ENCODE measurements at places on chromosomes 2 and 18. TPM values are rescaled to one million over a fixed set of nuclear protein-coding genes. Genes with fewer than 3 reads are reported as not detected.

Gene SPC25
- 10.1 TPM for polyA plus RNA-seq

Gene PRKRA
- polyA plus RNA-seq: 31.0 TPM

Gene CYP27A1
- 30.3 TPM for polyA plus RNA-seq

Gene ALPP
- not detected for polyA plus RNA-seq

Gene ZNF892
- polyA plus RNA-seq: 0.64 TPM

Gene COX5B
- polyA plus RNA-seq: 329 TPM

Gene NT5DC4
- polyA plus RNA-seq: not detected

Gene GPR39
- polyA plus RNA-seq: 0.03 TPM

Gene ANKRD30B
- not detected for polyA plus RNA-seq

Gene NOSTRIN
- not detected for polyA plus RNA-seq

GRCh38 chr2:150812066-150812465 lies 324.6 kb upstream of the RND3 start:
- DNase-seq: no peak

GRCh38 chr2:42385225-42385624 lies 24.2 kb upstream of the COX7A2L start:
- no peak for DNase-seq

GRCh38 chr2:43095533-43096295 lies 130.7 kb downstream of the ZFP36L2 start:
- no peak for DNase-seq

DNA sequence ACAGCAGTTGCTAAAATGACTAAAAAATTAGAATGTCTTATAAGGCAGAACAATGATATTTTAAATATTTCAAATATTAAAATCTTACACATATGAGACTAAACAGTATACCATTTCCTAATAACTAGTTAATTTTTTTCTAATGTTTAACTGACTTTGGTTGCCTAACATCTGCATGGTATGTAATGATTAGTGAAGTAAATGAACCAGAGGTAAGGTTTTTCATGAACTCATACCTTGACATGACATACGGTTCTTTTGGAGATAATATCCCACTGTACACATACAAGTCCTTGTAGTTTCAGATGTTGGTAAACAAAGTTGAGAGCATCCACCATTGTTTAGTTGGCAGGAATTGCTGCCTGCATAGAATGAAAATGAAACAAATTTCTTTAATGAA lies 1360.2 kb downstream of the LRP1B start:
- DNase-seq: no peak

DNA sequence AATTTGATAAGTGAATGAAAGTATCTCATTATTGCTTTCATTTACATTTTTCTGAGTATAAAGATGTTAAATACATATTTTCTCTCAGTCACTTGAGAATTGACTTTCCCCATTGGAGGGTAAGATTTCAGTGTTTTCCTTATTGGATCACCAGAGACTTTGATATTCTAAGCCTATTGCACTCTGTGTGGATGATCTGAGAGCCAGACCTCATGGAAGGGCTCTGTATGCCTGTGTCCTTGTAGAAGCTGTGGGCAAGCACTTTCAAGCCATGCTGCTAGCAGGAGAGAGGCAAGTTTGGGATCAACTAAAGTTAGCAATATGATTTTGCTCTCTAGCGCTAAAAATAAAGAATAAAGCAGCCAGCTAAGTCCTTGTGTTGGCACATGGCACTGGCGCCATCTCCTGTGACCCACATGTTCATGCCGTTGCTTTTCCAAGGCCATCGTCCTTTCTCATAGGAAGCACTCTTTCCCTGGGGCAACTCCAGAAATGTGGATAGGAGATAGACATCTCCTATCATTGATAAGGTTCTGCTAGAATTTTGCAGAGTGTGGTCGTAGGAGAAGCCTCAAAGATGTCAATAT lies 72.6 kb downstream of the AOX1 start:
- DNase-seq: no peak

DNA sequence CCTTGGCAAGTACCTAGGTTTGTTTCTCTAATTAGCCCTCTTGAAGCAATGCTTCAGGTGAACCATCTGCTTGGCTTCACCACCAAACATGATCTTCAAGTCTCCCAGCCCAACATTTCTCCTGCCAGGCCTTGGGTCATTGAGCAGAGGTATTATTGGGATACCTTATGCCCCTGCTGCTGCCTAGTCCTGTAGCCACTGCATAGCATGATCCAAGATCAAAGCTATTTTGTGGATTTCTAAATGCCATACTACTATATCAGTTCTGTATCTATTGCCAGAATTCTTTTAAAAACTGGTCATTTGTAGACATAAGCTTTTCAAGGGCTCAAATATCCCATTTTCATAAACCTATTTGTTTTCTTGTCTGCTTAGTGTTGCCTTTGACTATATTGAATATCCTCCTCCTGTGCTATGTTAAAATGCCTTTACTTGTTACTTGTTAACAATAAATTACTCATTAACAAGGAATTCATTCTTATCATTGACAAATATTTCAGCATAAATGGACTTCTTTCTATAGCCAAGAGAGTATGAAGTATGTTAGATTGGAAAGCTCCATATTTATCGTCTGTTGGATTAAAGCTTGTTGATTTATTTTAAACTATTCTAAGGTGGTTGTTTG lies 204.5 kb upstream of the RBBP8 start:
- no peak for DNase-seq

- DNase-seq: no peak
Measured at GRCh38 chr2:134190062-134190806, 63.6 kb upstream of the MGAT5 start.

GRCh38 chr2:224039770-224040440 lies 819 bp upstream of the SERPINE2 start:
- no peak for DNase-seq

DNA sequence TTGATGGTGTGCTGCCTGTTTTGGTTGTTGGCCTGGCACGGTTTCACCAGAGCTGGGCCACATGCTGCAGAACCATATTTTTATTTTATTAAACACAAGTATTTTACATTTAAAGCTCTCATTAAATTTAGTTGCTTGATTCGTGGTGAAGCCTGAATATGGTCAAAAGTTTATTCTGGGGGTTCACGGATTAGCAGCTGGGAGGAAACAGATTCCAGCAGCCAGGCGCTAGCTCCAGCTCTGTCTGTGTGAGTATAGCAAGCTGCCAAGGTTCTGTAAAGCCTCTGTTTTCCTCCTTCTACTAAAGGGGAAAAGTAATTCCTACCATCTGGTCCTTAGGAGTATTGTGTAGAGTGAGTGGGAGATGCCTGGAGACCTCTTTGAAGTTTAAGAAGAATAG lies 22.5 kb downstream of the GATA6 start:
- DNase-seq: peak; percentile 80

- no peak for DNase-seq
Measured at GRCh38 chr2:79512442-79513401, at the start of gene CTNNA2. Gene CTNNA2, plus strand, starts transcription at chr2:79513051.

DNA sequence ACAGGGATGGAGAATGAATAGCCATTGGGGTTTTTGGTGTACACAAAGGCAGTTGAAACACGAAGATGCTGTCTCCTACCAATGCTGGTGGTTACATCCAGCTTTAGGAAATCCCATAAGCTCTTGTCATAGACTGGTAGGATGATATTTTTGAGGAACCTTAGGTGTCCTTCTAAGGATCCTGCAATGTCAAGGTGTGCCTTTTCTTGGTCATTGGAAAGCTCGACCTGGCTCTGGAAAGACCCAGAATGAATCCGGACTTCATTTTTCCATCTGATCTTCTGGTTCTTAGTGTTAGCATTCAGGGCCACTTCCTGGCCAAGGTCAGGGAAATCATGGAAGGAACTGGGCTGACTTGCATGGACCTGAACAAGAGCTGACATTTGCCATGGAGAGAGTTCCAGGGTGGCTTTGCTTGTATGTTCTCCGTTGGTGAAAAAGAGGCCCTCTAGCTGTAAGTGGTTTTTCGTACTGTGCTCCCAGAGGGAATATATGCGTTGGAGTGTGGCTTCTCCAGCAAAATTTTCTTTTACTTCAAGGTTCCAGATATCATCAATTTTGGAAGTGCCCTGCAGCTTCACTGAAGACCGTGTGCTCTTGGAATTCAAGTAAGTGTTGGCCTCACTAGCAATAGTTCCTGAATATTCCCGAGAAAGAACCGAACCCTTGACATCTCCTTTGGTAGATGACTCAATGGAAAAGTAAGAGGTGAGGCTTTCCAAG lies 38.0 kb downstream of the APOB start:
- DNase-seq: no peak

DNA sequence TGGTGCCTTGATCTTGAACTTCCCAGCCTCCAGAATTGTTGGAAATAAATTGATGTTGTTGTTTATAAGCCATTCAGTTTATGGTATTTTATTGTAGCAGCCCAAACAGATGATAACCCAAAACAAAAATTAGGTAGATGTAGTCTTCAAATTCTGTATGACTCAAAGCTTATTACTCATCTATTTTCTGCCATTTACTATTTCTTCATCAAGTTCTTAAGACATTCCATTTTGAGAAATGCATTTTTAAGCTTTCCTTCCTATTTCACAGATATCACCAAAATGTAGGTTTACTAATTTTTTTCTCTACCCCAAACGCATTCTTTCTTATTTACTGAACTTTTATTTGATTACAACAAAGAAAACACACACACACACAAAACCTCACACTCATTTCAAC lies 148.2 kb downstream of the RND3 start:
- no peak for DNase-seq

DNA sequence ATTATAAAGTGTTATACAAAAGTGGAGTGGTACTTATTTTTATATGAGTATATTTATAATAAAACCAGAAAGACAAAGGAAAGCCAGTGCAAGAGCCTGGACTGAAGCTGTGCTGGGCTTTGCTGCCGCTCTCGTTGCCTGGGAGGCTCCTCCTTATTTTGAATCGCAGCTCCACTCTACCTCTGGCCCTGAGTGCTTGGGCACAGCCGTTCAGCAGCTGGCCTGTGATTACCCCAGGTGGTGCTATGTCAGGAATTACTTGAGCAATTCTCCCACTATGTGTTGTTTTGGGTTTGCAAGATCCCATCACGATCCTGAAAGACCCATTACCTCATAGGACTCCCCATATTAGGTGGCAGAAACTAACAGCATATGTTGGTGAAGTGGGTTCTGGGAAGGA lies 53.0 kb upstream of the LCLAT1 start:
- no peak for DNase-seq

- no peak for DNase-seq
Measured at GRCh38 chr18:79764131-79764530, 33.6 kb upstream of the KCNG2 start.

- no peak for DNase-seq
Measured at GRCh38 chr2:74481961-74482800, 617 bp downstream of the CCDC142 start.

- DNase-seq: no peak
Measured at GRCh38 chr2:202043475-202043874, 9.8 kb downstream of the FZD7 start.

DNA sequence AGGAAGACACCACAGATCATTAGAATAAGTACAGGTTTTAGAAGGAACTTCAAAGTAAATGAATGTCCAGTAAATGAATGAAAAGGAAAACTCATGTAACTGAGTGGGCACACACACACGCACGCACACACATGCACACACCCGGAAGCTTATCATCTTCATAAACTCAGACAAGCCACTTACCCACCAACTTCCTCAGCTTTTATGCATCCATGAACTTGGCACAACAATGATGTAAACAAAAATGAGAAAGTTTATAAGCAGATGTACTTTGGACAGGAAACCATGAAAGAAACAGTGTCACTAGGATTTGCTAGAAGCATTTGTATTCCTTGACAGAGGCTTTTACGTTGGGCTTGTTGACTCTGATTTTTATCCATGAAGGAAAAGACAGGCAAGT lies 23.2 kb downstream of the RNF152 start:
- no peak for DNase-seq

GRCh38 chr18:29377346-29377745 lies 1200.4 kb upstream of the CDH2 start:
- DNase-seq: no peak

DNA sequence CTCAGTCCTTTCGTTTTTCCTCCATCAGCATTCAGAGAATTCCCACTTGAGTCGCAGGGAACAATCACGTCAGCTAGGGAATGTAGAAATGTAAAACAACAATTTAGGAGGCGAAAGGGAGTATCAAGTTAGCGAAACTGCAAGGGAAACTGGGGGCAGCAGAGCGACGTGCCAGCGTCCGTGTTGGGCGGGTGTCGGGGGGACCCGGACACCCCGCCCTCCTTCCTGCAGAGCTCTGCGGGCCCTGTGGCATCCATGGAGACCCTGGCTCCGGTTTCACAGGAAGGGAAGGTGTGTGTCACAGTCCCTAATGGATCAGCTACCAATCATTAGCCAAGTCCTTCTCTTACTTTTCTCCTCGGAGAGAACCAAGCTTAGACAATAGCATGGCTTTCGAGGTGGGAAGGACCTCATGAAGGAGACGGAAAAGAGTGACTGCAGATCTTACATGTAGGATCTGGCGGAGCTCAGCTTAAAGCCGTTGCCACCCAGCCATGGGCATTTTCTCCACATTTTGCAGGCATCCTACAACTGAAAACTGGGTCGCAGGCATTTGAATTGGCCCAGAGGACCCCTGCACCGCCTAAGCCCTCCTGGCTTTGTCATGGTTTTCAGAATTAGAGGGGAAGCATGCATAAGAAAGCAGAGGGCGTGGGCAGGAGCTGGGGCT lies 33.7 kb downstream of the SOX11 start:
- DNase-seq: no peak

GRCh38 chr2:24047703-24048033 lies 477 bp upstream of the WDCP start:
- DNase-seq: no peak

DNA sequence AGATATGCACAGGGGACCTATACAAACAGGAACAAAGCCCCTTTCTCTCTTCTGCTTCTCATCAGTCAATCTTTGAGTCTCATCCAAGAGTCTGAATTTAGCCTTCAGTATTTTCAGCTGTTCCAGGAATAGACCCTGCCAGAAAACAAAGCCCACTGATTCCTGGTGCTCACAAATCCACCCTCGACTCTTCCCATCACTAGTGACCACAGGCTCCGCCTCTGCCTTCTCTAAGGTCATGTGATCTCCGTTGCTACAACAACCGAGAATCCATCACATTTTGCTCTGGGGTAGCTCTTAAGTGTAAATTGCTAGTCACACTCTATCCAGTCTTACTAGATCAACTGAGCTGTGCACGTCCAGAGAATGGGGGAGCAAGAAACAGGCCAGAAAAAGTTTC lies 46.4 kb upstream of the SPTBN1 start:
- DNase-seq: no peak

- no peak for DNase-seq
Measured at GRCh38 chr18:8375249-8375648, 234.0 kb upstream of the RAB12 start.

- DNase-seq: no peak
Measured at GRCh38 chr2:50849190-50849589, 182.7 kb downstream of the NRXN1 start.

DNA sequence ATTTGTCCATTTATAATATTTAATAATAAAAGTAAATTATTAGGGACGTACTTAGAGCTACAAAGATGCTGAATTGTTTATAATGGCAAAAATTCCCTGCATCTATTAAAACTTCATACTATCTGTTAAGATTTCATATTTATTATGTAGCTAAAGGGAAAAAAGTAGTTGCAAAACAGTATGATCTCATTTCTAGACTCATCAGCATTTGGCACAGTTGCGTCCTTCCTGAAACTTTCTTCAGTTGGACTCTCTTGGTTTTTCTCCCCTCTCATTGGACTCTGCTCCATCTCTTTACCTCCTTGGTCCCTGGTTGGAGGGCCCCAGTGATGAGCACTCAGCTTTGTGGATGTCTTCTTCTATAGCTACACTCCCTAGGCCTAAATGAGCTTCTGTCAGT lies 99.6 kb downstream of the TMEM247 start:
- DNase-seq: no peak

GRCh38 chr2:83823229-83823628 lies 635.9 kb downstream of the SUCLG1 start:
- no peak for DNase-seq

Data from endothelial cell of umbilical vein (primary cell).